SK-N-DZ (cell line): ENCODE measurements at places on chromosomes 16 and 17.

GRCh38 chr16:24694931-24695330 is 34.5 kb upstream of the TNRC6A start:
- DNase-seq: no peak

DNA sequence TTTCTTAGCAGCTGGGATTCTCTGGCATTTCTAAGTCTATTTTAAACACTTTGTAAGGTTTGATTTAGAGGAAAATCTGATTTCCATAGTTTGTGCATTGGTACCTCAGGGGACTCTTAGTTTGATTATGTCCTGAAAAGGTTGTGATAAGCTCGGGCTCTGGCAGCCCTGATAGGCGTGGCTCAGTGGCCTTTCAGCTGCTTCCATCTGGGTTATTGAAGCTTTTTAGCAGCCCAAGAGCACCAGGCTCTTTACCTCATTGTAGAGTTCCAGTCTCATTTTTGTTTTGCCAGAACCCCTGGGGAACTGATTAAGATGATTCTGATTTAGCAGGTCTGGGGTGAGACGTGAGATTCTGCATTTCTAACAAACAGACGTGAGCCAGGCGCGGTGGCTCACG is 412.3 kb downstream of the XYLT1 start:
- peak; percentile 91 for DNase-seq

- no peak for DNase-seq
Observed at GRCh38 chr16:31853291-31853690, 20.3 kb upstream of the ZNF267 start.

GRCh38 chr17:71109697-71110096 is 940.4 kb downstream of the KCNJ2 start:
- no peak for DNase-seq

DNA sequence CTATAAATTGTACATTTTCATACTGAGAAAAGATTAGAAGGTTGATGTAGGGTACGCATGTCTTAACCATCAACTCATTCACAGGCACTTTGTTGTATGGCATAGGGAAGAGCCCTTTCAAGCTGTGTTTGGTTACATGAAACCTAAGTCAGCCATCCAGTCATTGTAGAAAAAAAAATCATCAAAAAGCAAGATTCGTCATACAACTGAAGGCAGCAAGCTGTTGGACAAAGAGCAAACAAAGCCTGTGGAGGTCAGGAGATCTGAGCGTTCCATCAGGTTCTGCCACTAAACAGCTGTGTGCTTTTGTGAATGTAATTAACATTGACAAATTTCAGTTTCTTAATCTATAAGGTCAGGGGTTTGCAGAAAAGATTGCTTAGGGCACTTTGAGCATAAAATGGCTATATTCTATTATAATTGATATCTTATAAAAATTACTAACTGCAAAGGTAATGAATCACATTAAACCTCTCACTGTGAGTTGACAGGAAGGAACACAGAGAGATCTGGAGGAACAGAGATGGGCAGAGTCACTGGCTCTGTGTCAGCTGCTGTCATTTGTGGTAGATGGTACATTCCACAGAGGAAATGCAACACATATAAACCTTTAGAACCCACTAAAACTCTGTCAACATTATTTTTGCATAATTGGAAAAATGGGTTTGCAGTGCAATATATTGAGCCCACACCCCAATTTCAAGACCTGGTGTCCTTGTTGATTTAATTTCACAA is 66.3 kb upstream of the MYOCD start:
- DNase-seq: no peak

DNA sequence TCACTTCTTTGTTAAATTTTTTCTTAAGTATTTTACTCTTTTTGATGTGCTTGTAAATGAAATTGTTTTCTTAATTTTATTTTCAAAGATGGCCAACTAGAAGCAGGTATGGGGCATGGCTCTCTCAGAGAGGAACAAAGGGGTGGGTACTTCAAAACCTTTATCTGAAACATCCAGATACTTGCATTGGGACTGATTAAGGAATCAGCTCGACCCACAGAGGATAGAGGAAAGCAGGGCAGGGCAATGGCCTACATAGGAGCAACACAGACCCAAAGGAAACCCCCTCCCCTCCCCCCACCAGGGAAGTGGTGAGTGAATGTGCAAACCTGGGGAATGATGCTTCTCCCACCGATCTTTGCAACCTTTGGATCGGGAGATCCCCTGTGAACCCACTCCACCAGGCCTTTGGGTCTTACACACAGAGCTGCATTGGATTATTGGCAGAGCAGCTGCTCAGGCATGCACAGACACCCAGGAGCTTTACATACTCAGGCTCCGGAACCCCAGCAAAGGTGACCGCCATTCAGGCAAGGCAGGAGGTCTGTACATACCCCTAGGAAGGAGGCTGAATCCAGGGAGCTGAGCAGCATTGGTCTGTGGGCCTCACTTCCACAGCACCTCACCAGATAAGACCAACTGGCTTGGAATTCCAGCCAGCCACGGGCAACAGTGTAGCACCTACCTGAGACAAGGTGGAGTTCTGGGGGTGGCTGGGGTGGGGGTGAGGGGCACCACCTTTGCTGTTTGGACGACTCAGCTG is 3.0 kb upstream of the CCR7 start:
- no peak for DNase-seq
